Calu3 (cell line): ENCODE measurements at places on chromosomes 12 and 14. TPM values are rescaled to one million over a fixed set of nuclear protein-coding genes. Genes with fewer than 3 reads are reported as not detected.

DNA sequence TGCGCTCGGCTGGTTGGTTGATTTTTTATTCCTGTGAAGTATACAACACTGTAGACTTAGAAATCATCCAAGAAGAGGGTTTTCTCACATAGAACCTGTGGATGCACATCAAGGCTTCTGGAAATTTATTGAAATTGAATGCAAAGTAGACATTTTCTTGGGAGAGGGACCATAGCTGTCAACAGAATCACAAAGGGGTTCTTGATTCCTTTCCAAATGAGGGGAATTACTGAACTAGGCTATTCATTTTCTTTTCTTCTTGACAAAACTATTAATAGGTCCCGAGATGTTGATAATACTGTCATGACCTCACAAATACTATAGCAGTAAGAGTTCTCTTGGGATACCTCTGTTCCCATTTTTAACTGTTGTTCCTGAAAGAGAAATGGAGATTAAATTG lies 73.9 kb downstream of the AKAP6 start:
- no peak overlapping the region for H3K27ac ChIP-seq
- H3K27me3 ChIP-seq = no peaks in the 10 kb centered on the region
- H3K4me1 ChIP-seq = peaks cover 4% of the 10 kb centered on the region
- no peak for DNase-seq
- no peak overlapping the region for H3K4me3 ChIP-seq

DNA sequence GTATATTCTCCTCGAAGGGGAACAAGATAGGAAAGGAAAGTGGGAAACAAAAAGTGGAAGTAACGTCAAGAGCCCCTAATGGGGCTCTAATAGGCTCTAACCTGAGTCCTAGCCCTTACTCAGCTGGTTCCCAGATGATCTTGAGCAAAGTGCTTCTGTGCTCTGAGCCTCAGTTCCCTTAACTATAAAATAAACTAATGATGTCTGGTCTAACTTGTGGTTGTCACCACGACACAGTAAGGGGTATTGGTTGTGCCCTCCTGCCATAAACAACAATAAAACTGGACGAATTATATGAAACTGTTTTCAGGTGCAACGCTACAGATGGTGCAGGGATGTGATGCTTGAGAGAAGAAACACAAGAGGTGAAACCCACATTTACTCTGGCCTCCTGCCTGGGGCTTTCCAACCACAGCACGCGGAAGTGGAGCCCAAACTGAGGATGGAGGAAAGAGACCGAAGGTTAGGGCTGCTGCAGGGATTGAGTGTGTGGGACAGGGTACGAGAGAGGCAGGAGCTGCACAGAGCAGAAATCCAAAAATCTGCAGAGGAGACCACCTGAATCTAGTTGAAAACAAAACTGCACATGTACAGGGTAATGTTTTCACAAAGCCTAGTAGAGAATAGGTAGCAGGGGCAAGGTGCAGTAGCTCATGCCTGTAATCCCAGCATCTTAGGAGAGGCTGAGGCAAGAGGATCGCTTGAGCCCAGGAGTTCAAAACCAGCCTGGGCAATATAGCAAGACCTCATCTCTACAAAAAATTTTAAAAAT lies 45.6 kb upstream of the BCL2L14 start:
- peak; percentile 45 for DNase-seq
- no peak overlapping the region for H3K4me3 ChIP-seq
- H3K4me1 ChIP-seq = peaks cover 19% of the 10 kb centered on the region
- peak overlapping the region; percentile 61 for H3K27ac ChIP-seq

The ERP27 gene
- total RNA-seq = 0.17 and 2.3 TPM in 2 replicates

DNA sequence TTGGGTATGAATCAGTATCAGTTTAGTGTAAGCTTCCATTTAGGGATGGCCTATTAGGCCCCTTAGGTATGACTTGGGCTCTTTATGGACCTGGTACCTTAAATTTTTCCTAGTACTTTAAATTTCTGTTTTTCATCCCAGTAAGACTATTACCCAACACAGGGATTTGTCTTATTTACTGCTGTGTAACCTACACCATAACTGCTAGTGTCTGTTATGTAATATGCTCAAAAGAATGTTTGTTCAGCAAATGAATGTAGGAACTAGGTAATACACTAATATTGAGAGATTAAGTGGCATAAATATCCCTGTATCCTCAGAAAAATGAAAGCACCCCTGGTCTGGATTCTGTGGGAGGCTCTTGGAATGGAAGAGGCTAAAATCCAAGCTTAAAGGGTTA lies 63.7 kb upstream of the YARS2 start:
- H3K4me1 ChIP-seq = peaks cover 6% of the 10 kb centered on the region
- H3K4me3 ChIP-seq = no peak overlapping the region
- DNase-seq = no peak
- no peaks in the 10 kb centered on the region for H3K27me3 ChIP-seq
- no peak overlapping the region for H3K27ac ChIP-seq

- DNase-seq = no peak
- H3K27me3 ChIP-seq = no peaks in the 10 kb centered on the region
- no peaks in the 10 kb centered on the region for H3K4me1 ChIP-seq
- no peak overlapping the region for H3K27ac ChIP-seq
- no peaks in the 10 kb centered on the region for H3K36me3 ChIP-seq
Observed at GRCh38 chr12:127712561-127712960, 554.4 kb upstream of the TMEM132C start.

The TSPAN11 gene
- total RNA-seq = not detected in 2 replicates

DNA sequence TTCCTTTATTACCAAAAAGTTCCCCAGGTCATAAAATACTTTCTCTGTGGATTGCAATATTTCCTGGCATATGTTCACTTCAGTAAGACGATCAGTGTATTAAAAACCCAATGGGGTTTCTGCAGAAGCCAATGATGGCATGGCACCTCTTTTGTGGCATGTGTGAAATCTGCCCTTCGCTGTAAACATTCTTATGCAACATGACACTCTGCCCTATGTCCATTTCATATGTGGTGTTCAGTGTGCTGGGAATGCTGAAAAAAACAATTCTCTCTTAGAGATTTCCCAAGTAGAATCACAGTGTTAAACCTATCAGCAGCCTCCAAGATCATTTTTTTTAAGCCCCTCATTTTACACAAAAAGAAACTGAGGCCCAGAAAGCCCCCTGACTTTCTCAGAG lies 2.3 kb upstream of the MYBPC1 start:
- H3K4me1 ChIP-seq = peaks cover 39% of the 10 kb centered on the region
- DNase-seq = no peak
- H3K27me3 ChIP-seq = no peaks in the 10 kb centered on the region
- H3K4me3 ChIP-seq = no peak overlapping the region

The DCP1B gene
- 6.3 and 8.6 TPM in 2 replicates for total RNA-seq

GRCh38 chr14:37589715-37590427 lies 5.2 kb downstream of the FOXA1 start:
- H3K36me3 ChIP-seq = peaks cover 96% of the 10 kb centered on the region
- H3K27ac ChIP-seq = peak overlapping the region; percentile 98
- DNase-seq = no peak
- peaks cover 8% of the 10 kb centered on the region for H3K4me1 ChIP-seq
- H3K4me3 ChIP-seq = peak overlapping the region; percentile 81
- H3K27me3 ChIP-seq = no peaks in the 10 kb centered on the region

DNA sequence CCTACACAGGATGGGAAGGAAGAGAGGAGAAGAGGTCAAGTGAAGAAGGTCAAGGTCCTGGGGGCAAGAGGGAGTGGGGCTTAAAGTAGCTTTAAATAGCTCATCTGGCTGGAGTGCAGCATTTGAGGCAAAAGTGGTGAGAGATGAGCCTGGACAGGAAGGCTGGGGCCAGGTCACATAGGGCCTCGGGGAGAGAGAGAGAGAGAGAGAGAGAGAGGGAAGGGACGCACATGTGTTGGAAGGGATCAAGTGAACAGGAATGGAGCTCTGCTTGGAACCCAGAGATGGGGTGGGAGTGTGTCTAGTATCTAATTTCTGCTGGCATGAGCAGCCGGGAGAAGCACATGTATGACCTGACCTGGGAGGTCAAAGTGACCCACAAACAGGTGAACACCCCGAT lies 407.5 kb downstream of the MED13L start:
- no peaks in the 10 kb centered on the region for H3K27me3 ChIP-seq
- no peak for DNase-seq
- H3K4me3 ChIP-seq = no peak overlapping the region
- H3K4me1 ChIP-seq = peaks cover 27% of the 10 kb centered on the region
- no peak overlapping the region for H3K27ac ChIP-seq
- H3K36me3 ChIP-seq = peaks cover 7% of the 10 kb centered on the region

- DNase-seq = no peak
- no peaks in the 10 kb centered on the region for H3K27me3 ChIP-seq
- H3K4me1 ChIP-seq = no peaks in the 10 kb centered on the region
- no peak overlapping the region for H3K27ac ChIP-seq
Observed at GRCh38 chr14:62455446-62455845, 589.8 kb downstream of the KCNH5 start.

GRCh38 chr14:37147310-37147880 lies 25.0 kb downstream of the SLC25A21 start:
- no peaks in the 10 kb centered on the region for H3K36me3 ChIP-seq
- no peak overlapping the region for H3K4me3 ChIP-seq
- DNase-seq = no peak
- H3K4me1 ChIP-seq = peaks cover 11% of the 10 kb centered on the region
- no peaks in the 10 kb centered on the region for H3K27me3 ChIP-seq

The CD27 gene
- not detected in 2 replicates for total RNA-seq

DNA sequence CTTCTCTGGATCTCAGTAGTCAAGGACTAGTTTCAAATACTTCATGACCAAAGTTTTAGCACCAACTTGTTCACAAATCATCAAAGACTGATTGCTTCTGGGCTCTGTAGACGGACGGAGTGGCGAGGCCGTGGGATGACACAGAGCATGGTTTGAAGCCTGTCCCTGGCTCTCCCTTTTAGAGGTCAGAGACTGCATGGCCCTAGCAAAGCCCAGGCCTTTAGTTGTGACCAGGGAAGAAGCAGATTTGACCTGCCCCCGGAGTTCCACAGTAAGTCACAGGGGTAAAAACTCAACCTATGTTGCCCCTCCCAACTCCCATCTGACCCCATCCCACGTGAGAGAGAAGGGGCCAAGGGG lies 90.4 kb downstream of the SYNE3 start:
- H3K4me3 ChIP-seq = no peak overlapping the region
- no peaks in the 10 kb centered on the region for H3K27me3 ChIP-seq
- no peak overlapping the region for H3K27ac ChIP-seq
- H3K36me3 ChIP-seq = peaks cover 5% of the 10 kb centered on the region

The SLC10A1 gene
- not detected in 2 replicates for total RNA-seq

DNA sequence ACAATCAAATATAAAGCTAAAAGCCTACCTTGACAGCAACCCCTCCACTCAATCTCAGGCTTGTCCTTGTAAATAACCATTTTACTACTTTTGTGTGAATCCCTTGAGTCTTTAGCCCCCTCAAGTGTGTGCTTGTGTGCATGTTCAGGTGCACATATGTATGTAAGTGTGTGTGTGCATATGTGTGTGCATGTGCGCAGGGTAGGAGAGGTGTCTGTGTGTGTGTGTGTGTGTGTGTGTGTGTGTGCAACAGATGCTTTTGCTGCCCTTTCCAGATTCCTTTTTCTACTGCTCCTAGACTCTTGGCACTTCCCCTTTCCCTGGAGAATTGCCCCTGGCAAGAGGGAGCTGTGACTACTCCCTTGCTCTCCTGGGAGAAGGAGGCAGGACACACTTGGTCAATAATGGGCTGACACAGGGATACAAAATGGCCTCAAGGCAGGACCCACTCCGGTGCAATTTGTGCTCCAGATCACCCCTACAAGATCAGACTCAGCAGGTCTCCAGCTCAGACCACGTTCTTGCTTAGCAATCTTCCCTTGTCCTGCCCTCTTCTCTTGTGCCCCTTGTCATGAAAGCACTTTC lies 73.4 kb downstream of the IFNG start:
- H3K36me3 ChIP-seq = no peaks in the 10 kb centered on the region
- DNase-seq = no peak
- H3K4me3 ChIP-seq = no peak overlapping the region
- no peak overlapping the region for H3K27ac ChIP-seq

GRCh38 chr12:16622338-16622737 lies 16.4 kb upstream of the LMO3 start:
- H3K36me3 ChIP-seq = no peaks in the 10 kb centered on the region
- H3K4me3 ChIP-seq = no peak overlapping the region
- no peaks in the 10 kb centered on the region for H3K4me1 ChIP-seq
- DNase-seq = no peak
- H3K27ac ChIP-seq = no peak overlapping the region
- H3K27me3 ChIP-seq = no peaks in the 10 kb centered on the region

DNA sequence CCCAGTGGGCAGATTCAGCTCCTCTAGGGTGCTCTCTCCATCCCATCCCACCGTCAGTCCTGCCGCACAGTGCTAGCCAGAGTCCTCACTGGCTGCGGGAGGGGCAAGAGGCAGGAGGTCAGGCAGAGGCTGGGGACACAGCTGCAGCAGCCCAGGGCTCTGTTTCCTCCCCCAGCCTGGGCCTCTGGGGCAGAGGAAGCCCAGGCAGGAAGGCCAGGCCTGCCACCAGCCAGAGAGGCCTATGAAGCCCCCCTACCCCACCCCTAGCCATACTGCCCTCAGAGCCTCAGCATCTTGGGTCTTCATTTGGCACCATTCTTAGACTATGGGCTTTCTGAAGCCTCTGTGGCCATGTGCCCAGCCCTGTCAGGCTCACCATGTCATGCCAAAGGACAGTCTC lies 3.4 kb downstream of the ACVRL1 start:
- peaks cover 48% of the 10 kb centered on the region for H3K27me3 ChIP-seq
- no peak overlapping the region for H3K27ac ChIP-seq
- no peaks in the 10 kb centered on the region for H3K36me3 ChIP-seq
- DNase-seq = no peak
- H3K4me1 ChIP-seq = no peaks in the 10 kb centered on the region
- no peak overlapping the region for H3K4me3 ChIP-seq

- no peak overlapping the region for H3K4me3 ChIP-seq
- no peaks in the 10 kb centered on the region for H3K27me3 ChIP-seq
- DNase-seq = no peak
- no peaks in the 10 kb centered on the region for H3K4me1 ChIP-seq
Observed at GRCh38 chr14:87967496-87967895, 25.5 kb downstream of the GALC start.

DNA sequence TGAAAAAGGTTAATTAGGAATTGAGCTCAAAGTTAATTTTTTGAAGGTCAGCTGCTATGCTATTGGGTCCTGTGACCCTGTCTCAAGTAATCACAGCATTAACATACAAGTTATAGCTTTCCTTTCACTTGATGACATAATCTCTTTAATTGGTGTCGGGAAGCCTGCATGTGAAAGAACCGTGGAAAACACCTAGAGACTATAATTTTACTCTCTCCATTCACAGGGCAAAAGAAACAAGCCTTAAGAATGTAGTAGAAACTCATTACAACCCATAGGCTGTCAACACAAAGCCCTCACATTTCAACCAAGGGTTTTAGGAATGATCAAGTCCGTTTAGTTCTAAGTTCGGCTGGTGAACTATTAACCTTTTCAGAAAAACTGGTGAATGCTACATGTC lies 104.4 kb downstream of the PPM1A start:
- H3K36me3 ChIP-seq = no peaks in the 10 kb centered on the region
- H3K4me1 ChIP-seq = no peaks in the 10 kb centered on the region
- no peak overlapping the region for H3K4me3 ChIP-seq
- H3K27me3 ChIP-seq = no peaks in the 10 kb centered on the region
- DNase-seq = no peak
- no peak overlapping the region for H3K27ac ChIP-seq

DNA sequence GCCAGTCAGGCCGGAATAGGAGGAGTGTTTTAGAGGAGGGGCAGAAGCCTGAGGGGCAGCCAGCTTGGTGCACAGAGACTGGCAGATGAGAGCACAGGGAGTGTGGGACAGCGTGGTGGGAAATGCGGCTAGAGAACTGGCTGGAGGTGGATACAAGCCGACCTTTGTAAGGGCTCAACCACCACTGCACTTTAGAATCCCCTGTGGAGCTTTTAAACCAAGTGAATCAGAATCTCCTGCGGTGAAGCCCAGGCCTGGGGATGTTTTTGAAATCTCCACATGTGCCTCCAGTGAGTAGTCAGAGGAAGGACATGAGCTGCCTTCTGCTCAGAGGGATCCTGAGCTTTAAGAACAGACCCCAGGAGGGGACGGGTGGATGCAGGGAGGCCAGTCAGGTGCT lies 10.9 kb upstream of the PCED1B start:
- H3K27ac ChIP-seq = no peak overlapping the region
- no peaks in the 10 kb centered on the region for H3K27me3 ChIP-seq
- peaks cover 24% of the 10 kb centered on the region for H3K4me1 ChIP-seq
